ENCODE measurements at places on chromosomes 6 and 20. TPM values are rescaled to one million over a fixed set of nuclear protein-coding genes. Genes with fewer than 3 reads are reported as not detected.

Gene XKR7
- total RNA-seq, result 6.8 TPM

Gene KHDC1L
- total RNA-seq, result 4.2 TPM

Gene TFAP2A
- total RNA-seq, result 2.3 TPM

GRCh38 chr6:116255246-116255800, 1.4 kb upstream of the TSPYL4 start:
- no peak for DNase-seq

DNA sequence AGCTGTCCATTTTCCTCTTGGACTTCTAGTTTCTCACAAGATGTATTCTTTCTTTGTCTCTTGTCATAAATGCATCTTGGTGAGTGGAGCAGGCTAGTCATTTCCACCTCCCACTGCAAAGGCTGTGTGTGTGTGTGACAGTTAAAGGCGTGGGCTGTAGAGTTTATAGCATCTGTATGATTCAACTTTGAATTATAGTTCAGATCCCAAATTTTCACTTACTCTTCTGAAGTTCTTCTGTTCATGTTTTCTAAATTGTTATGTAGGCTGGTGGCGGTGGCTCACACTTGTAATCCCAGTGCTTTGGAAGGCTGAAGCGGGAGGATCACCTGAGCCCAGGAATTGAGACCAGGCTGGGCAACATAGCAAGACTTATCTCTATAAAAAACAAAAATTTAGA, 44.7 kb upstream of the GRIK2 start:
- DNase-seq, result no peak

DNA sequence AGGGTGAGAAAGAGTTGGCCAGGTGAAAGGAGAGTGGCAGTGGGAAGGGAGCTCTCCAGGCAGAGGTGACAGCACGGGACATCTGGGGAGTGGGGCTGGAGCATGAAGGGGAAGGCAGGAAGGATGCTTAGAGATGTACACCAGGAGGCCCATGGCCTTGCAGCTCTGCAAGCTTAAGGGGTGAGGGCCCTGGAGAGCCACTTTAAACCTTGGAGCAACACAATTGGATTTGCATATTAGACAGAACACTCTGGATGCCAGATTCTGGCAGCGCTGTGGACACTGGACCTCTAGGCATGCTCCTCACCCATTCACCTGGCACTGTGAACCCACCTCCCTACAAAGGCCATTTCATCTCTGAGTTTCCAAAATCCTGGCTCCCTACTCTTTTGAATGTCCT, 3.7 kb upstream of the CD40 start:
- DNase-seq, result no peak

GRCh38 chr6:7882505-7883257, 27.9 kb downstream of the TXNDC5 start:
- DNase-seq, result no peak

DNA sequence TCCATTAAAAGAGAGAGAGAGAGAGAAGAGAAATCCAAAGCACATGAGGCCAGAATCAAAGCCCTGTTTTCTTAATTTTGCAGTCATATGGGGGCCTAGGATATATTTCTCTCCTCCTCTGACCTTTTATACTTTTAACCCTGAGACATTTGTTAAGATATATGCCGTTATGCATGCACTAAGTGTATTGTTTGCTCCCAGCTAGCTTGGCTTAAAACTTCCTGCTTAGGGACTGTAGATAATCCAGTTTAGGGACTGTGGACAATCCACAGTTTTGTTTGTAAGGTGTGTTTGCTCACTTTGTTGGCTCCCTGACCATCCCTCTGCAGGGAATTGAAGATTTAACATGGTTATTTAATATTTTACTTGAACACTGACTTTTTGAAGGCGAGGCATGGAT, 166.3 kb upstream of the TSHZ2 start:
- no peak for DNase-seq

DNA sequence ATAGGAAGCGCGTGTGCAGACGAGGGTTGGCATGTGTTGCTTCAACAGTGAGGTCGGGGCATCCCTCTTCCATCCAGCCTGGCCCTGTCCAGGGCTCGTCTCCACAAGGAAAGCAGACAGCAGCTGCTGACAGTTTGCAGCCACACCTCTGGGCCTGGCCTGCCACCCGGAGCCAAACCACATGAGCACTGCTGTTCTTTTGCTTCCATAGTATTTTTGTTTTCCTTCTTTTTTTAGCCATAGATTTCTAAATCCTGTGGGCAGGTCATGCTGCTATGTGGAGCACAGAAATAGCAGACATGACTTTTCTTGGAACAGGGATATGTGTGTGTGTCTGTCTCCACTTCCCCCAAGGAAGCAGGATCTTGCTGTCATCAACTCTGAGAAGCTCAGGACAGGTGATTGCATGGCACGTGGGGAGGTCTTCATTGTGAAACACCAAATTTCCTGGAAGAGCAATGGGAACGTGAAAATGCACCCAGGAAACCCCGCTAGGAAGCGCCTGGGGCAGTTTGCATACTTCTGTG, 167.4 kb downstream of the DTNBP1 start:
- DNase-seq, result no peak

GRCh38 chr6:166009385-166010031, 158.1 kb downstream of the TBXT start:
- DNase-seq, result peak; percentile 23

Measured in G401 (cell line).